ENCODE measurements at places on chromosomes 13 and 19.

GRCh38 chr19:3302755-3303154 lies 63.6 kb upstream of the NFIC start:
- DNase-seq, result no peak

GRCh38 chr13:50453188-50453587 lies 390.3 kb downstream of the DLEU7 start:
- no peak for DNase-seq

DNA sequence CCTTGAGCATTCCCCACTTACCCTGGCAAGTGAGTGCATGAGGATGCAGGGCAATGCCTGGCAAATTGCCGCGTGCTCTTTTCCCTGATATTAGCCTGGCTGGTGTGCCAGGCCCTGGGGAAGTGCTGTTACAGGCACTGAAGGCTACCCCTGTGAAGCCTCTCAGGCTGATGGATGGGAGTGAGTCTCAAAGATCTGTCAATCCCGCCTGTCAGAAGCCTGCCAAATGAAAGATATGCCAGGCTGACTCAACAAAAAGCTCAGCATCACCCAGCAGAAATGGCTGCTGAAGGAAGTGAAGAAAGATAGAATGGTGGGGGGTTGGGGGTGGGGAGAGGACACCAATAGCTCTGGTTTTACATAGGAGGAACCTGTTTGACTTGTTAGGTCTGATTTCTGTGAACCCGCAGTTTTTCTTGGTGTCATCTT lies 112.1 kb downstream of the LACC1 start:
- no peak for DNase-seq

DNA sequence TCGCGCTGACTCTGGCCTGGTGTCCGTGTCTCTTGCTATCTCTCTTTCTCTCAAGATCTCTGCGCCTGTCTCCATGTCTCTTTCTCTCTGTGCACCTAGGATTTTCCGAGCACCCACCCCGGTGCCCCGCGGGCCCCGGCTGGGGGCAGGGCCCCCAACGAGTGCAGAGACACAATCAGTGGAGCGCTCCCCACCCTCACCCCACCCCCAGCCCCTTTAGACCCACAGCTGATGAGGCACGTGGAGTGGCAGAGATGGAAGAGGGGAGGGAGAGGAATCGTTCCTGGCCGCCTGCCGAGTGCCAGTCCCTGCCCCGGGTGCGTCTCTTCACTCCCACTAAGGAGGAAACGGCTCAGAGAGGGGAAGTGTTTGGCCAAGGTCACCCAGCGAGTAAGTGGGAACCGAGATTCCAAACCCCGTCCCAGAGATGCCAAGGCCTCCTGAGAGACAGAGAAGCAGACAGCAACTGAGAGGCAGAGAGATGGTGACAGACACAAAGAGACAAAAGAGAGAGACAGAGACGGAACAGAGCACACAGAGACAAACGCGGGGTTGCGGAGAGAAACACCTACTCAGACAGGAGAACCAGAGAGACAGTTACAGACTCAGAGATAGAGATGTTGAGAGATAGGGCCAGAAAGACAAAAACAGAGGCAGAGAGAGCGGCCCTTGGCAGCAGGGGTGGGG lies 626 bp upstream of the BCL3 start:
- no peak for DNase-seq

GRCh38 chr19:15118248-15118647 lies 11.0 kb downstream of the SYDE1 start:
- no peak for DNase-seq

DNA sequence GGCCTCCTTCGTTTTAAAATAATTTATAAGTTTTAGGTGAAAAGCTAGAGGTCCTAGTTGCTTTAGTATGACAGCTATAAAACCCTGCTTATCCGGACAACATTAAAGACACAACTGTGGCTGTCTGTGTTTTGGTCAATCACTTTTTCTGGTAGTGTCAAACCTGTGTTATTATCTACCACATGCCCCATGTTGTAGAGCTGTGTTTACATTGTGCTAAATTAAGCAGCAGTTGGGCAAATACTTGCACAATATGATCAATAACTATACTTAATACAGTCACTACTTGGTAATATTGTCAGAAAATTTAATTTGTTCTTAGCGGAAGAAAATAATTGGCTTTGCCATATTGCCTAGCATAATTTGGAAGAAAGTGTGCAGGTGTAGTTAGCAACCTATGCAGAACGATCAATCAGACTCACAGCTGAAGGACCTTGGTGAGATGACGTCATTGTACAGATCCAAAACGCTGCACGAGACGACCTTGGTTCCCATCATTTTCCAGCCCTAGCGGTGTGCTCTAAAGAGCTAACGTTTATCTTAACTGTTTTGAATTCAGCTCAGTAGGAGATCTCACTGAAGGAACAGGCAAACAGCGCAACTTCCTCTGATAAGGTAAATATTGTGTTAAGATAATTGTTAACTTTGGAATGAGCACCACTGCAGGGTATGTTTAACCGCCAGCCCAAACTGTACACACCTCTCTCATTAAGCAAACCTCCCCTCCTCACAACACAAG lies 476.6 kb downstream of the IRS2 start:
- no peak for DNase-seq

DNA sequence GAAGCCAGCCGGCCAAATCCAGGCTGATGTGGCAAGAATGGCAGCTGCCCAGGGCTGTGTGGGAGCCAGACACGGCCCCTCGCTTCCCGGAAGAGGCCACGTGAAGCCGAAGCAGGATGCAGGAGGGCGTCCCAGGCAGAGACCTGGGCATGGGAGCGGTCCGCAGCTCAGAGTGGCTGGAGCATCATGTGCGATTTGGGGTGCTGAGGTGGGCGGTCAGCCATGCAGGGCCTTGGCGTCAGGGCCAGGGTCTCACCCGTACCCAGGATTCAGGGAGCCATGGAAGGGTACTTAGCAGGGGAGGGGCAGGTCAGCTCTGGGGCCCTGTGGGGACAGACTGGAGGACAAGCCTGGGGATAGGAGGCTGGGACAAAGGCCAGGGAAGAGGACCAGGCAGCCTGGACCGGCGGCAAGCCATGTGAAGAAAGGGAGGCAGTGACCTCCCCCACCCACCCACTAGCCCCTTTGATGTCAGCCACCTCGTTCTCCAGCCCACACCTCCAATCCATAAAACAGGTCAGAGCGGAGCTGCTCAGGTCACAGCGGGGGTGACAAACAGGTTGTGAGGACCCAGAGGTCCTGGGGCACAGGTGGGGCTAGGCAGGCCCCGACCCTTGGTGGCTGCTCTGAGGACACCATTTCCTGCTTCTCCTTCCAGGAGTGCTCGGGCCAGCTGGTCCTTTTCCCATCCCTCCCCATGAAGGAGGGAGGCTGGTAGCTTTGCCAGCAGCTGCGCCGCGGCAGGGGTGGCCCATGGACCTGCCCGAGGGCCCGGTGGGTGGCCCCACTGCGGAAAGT lies 2.3 kb downstream of the KASH5 start:
- no peak for DNase-seq

- no peak for DNase-seq
Measured at GRCh38 chr19:47673426-47673825, 39.8 kb upstream of the EHD2 start.

- peak; percentile 59 for DNase-seq
Measured at GRCh38 chr19:58346961-58347929, 6.0 kb downstream of the A1BG start.

- no peak for DNase-seq
Measured at GRCh38 chr19:27765397-27765796, 1447.6 kb downstream of the UQCRFS1 start.

DNA sequence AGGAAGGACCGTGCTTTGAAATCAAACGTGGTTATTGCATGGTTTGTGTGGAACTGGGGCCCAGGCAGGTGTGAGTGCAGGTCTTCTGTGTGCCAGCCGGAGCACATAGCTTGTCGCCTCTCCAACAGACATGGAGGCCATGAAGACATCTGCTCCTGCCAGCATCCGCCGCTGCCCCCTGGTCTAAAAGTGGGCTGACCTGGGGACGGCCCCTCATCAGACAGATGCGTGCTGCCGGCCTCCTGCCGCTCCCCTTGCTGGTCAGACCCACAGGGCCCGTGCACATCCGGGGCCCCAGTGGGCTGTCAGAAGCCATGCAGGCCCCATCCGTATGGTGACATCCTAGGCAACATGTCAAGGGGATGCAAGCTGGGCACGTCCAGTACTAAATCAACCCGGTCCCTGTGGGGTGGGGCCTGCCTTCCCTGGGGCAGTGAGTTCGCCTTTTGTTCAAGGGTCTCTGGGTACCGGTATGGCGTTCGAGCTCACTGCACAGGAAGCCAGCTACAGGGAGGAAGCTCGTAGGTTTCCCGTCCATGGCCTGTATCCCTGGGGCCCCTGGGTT lies 88.0 kb upstream of the MCF2L start:
- DNase-seq, result no peak

- DNase-seq, result no peak
Measured at GRCh38 chr13:28258417-28258816, 120.1 kb downstream of the PAN3 start.

DNA sequence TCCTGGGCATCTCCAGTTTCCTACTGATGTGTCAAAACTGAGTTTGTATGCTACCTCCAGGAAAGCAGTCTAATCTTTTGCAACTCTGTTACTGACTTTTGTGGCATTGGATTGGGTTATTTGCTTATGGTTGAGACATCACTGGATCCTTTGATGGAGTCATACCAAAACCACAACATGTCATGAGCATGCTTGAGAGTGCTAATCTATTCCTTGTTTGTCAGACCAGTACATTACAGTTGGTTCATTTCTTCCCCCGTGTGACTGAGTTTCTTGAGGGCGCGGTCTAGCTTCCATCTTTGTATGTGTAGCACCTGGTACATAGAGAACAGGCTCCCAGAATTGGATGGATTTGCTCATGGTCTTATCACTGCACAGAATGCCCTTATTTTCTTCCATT lies 43.2 kb downstream of the SUGT1 start:
- no peak for DNase-seq

DNA sequence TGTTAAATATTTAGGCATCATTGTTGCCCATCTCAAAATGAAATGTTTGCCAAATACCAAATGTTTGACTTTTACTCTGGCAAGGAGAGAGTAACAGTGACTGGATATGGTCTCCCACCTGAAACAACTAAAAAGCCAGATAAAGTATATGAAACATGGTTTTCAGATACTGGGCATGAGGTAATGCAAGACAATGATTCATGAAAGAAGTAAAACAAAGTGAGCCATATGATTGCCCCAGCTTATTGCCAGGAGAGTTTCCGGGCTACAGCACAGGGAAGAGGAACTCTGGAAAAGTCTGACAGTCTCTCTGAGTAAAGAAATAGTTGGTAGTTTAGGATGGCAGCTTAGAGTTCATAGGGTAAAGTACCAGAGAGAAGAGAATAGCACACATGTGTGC lies 354.6 kb downstream of the DNAJC15 start:
- no peak for DNase-seq

- no peak for DNase-seq
Measured at GRCh38 chr19:41114132-41114531, at the start of gene CYP2F1. Gene CYP2F1, plus strand, starts transcription at chr19:41114432. Its CDS starts 1,757 bp downstream, at chr19:41116189.

GRCh38 chr13:79786176-79786575 lies 305.2 kb downstream of the NDFIP2 start:
- no peak for DNase-seq

GRCh38 chr19:4042731-4043082 lies 24.0 kb downstream of the ZBTB7A start:
- no peak for DNase-seq

GRCh38 chr13:65937251-65937650 lies 1292.9 kb downstream of the PCDH9 start:
- DNase-seq, result no peak

DNA sequence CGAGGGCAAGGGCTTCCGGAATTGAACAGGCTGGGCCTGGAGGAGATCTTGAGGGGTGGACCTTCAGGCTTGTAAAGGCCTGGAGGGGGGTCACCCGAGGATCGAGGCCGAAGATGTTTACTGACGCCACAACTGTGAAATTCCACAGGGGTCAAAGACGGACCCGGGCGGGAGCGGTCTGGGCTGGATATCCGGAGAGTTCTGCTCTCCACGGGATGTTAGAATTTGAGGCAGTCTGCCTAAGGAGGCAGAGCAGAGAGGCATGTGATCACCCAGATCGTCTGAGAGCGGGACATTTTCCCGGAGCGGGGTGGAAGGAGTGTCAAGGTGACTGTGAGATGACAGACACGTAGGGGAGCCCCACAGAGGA lies 13.2 kb downstream of the KLHL26 start:
- DNase-seq, result no peak

GRCh38 chr13:27927444-27928352 lies 7.9 kb downstream of the PDX1 start:
- DNase-seq, result no peak

DNA sequence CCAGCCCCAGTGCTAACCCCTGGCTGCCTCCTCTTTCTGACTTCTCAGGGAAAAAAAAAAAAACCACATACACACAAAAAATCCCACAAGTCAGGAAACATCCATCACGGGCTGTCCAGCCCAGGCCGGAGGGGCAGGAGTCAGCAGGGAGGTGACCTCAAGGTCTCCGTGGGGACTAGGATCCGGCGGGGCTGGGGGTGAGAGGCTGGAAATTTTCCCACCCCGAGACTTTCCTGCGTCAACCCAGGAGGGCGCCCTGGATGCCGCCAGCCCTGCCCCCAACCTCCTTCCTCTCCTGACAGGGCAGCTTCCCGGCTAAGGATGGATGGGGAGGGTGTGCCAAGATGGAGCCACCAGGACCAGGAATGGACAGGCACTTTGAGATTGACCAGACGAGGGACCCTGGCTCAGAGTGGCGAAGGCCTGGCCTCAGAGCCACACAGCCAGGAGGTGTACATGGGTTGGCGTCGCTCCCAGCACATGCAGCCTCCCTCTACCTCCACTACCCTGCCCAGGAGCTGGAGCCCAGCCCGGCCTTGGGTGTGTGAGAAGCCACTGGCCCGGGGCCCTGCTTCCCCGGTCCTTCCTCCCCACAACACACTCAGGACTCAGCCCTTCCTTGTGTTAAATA lies 33.3 kb downstream of the BLOC1S3 start:
- DNase-seq, result no peak

DNA sequence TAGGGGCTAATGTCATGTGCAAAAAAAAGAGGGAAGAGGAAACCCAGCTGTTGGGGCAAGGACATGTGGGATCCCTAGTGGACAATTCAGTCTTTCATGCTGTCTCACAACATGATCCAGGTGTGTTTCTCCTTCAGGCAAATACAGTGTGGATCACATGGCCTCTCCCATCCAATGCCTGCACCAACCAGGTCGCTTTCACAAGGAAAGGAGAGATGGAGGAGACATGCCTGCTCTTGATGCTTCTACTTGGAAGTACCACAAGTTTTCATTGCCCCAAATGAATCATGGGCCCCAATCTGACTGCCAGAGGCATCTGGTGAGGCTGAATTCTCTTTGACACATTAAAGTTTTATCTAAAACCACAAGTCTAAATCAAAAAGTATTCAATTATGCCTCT lies 82.1 kb downstream of the DLEU7 start:
- no peak for DNase-seq

DNA sequence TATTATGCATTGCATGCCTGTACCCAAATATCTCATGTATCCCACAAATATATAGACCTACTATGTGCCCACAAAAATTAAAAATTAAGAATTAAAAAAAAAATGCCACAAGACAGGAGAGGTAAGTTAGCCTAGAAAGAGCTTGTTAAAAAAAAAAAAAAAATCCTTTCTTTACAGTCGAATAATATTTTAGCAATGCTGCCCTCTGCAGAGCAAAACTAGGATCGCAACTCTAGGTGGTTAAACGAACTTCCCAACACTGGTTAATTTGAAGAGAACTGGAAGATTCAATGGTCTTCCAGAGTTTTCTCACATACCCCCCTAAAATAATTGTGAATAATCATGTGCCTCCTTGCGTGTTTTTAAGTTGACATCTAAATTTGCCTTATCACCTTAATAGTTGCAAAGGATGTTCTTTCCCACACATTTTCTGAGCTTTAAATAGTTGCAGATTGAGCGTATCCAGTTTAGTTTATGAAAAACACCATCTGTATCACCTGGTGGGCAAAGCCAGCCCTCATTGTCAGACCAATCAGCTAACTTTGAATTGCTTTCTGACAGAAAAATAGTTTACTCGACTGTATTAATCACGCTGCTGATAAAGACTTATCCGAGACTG lies 47.4 kb upstream of the RCBTB2 start:
- DNase-seq, result peak; percentile 44

All from activated T-helper 9 cell treated with anti-CD3 and anti-CD28 coated beads, Interleukin-2, amount 50 U/mL, for 16 hours (primary cell).